ENCODE measurements at places on chromosomes 3 and 15.

DNA sequence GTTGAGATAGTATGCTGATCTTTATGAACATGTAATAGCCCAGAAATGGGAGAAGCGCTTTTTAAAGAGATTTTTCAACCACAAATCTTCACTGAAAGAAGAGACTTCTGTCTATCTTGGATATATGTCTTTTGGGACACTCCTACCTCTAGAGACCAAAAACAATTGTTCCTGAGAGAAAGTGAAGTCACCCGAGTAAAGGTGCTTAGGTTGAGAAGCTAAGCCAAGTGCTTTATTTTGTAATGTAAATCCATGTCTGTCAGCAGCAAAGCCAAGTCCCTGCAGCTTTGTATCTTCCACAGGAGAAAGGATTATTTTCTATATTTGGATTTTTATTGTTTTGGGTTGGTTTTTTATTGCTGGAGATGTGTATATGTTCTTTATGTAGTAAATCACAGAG, 32.1 kb upstream of the B3GALNT1 start:
- no peak for DNase-seq

DNA sequence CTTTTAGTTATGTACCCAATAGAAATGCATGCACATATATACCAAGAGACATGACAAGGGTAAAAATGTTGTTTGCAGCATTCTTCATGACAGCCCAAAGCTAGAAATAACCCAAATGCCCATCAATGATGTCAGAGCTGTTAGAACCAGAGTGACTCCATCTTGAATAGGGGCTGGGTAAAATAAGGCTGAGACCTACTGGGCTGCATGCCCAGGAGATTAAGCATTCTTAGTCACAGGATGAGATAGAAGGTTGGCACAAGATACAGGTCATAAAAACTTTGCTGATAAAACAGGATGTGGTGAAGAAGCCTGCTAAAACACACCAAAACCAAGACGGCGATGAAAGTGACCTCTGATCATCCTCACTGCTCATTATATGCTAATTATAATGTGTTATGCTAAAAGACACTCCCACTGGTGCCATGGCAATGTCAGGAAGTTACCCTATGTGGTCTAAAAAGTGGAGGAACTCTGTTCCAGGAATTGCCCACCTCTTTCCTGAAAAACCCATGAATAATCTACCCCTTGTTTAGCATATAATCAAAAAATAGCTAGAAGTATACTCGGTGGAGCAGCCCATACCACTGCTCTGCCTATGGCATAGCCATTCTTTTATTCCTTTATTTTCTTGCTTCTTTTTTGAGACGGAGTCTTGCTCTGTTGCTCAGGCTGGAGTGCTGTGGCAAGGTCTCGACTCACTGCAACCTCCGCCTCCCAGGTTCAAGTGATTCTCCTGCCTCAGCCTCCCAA, 32.9 kb downstream of the ZBTB11 start:
- no peak for DNase-seq

DNA sequence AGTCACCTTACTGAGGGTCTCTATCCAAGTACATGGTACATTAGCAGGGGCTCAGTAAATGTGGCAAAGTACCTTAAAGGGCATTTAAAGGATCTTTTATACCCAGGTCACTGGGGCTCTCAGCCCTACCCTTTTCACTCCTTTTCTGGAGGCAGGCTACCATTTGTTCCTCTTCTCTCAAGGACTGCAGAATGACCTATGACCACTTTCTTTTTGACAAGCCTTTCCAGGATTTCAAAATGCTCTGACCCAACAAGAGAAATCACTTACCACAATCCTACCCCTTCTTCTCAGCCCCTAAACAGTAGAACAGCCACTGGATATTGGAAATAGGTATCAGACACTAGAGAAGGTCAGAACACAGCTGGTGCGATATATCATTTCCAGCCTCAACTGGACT, 221.8 kb upstream of the TPRG1 start:
- DNase-seq, result no peak

GRCh38 chr15:39323157-39323556, 257.7 kb upstream of the THBS1 start:
- DNase-seq, result no peak

DNA sequence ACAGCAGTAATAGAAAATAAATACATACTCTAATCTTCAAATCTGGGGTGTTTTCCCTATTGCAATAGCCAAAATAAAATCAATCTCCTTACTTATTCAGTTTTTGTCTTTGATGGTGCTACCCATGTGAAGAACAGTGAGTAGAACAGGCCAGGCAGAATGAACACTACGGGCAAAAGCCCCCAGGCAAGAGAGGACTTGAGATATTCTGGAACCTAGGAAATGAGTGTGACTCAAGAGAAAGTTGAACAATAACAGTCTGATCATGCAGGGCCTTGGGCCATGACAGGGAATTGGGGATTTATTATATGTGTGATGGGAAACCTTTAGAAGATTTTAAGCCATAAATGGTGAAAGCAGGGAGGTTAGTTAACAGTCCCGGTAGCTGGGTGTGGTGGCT, 14.0 kb upstream of the DUT start:
- no peak for DNase-seq

DNA sequence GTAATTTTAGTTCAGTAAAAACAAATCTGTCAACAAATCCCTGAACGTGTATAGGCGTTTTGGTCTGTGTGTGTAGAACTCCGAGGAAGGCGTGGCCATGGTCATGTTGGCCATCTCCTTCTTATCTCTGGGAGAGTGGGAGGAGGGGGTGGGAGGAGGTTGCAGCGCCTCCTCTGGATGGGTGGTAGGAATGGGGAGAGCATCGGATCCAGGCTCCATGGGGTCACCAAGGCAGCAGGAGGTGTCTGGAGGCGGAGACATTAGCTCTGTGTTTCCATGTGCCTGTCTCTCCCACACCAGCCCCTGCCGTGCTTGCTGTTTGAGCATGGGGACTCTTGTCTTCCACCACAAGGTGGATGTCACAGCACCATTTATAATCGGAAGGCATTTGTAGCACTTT, 34.5 kb upstream of the TRPM1 start:
- DNase-seq, result no peak

- DNase-seq, result no peak
These were observed 45.7 kb downstream of the CHSY1 start for GRCh38 chr15:101206176-101206591.

DNA sequence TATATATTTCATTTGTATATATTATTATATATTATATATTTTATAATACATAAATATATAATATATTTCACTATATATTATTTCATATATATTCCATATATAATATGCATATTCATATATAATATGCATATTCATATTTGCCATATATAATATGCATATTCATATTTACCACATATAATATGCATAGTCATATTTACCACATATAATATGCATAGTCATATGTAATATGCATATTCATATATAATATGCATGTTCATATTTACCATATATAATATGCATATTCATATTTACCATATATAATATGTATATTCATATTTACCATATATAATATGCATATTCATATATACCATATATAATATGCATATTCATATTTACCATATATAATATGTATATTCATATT, 51.2 kb upstream of the GATA2 start:
- DNase-seq, result no peak

- no peak for DNase-seq
These were observed 41.6 kb downstream of the ACAN start for GRCh38 chr15:88844749-88845386.

DNA sequence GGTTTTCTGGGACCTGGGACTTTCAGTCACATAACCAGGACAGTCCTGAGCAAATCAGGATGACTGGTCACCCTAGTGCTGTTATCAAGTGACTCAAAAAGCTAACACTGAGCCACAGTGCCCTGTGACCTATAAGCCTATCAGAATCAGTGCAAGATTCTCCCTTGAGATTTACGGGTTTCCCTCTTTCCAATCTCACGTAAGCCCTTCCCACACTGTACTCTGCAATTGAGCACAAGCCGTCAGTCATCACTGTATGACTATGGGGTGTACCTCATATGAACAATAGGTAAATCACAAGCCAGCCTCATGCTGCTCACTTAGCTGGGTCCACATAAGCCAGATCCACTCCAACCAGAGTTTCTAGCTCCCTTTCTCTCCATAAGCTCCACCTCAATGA, 21.0 kb upstream of the CLDN18 start:
- DNase-seq, result no peak

GRCh38 chr3:125146626-125147490, 65.7 kb downstream of the SLC12A8 start:
- DNase-seq, result no peak

DNA sequence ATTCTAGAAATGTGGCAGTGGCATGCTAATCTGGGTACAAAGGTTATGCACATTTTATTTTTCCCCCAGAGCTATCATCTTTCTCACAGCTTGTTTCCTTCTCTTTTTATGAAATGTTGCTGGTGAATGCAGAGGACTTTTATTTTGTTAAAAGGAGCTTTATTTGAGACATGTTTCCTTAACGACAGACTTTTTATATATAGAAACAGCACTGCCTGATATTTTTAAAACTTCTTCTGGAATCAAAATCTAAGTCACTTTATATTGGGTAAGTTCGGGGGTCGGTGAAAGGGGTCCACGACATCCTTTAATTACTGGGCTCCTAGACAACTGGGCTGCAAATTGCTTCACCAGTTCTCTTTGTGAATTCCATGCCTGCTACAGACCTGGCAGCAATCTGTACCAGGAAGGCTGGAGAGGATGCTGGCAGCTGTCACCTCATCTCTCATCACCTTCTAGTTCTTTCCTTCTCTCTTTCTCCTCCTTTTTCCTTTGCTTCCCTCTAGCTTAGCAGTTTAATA, 464.7 kb downstream of the PDCD6IP start:
- no peak for DNase-seq
